ENCODE measurements at places on chromosomes 4 and X. TPM values are rescaled to one million over a fixed set of nuclear protein-coding genes. Genes with fewer than 3 reads are reported as not detected.

CXorf49B gene
- total RNA-seq, result not detected

XAGE1B gene
- total RNA-seq, result not detected

CCNB3 gene
- total RNA-seq, result 0.53 TPM

GRCh38 chrX:115269051-115269683, 20.3 kb upstream of the LUZP4 start:
- no peak for DNase-seq

- no peak for DNase-seq
Measured at GRCh38 chrX:64230123-64230970, at the start of gene ASB12. Gene ASB12, minus strand, starts transcription at chrX:64230607. Its CDS starts 4,957 bp downstream, at chrX:64225650.

- no peak for DNase-seq
Measured at GRCh38 chr4:12692815-12693214, 791.3 kb downstream of the RAB28 start.

MAOB gene
- total RNA-seq, result 4.6 TPM

MAGEA1 gene
- not detected for total RNA-seq

SLC6A14 gene
- total RNA-seq, result not detected

ENOPH1 gene
- 5.4 TPM for total RNA-seq

DNA sequence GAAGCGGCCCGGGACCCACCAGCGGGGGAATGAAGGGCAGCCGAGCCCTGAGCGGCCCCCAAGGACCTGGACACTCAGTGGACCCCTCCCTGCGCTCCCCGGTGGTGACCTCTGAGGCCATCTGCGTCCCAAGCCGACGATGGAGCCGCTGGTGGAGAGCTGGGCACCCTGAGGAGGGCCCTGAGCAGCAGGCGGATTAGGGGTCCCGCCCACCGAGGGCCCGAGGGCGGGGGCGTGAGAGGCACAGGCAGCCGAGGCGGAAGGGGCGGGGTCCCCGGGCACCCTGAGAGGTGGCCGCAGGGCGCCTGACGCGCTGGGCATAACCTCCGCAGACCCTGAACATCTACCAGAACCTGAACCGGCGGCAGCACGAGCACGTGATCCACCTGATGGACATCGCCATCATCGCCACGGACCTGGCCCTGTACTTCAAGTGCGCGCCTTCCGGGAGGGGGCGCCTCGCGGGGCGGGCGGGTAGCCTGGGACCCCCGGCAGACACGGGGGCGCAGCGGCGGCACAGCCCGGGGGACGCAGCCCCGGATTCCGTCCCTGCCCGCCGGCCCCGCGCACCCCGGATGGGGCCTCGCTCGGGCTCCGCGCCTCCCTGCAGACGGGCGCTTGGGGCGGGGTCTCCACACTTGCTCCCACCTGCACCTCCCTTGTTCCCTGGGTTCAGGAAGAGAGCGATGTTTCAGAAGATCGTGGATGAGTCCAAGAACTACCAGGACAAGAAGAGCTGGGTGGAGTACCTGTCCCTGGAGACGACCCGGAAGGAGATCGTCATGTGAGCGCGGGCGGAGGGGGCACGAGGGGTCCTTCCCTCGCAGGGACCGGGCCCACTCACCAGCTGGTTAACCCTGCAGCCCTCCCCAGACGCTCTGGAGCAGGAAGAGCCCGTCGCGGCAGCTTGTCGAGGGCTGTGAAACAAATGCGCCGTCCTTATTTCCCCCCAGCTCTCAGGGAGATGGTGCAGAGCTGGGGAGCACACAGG, 10.3 kb downstream of the ATP5ME start:
- DNase-seq, result no peak

GRCh38 chr4:123340381-123340701, 56.3 kb upstream of the SPRY1 start:
- DNase-seq, result no peak

CTAG2 gene
- total RNA-seq, result not detected
